B cell (primary cell): ENCODE measurements at places on chromosomes 1 and 21. TPM values are rescaled to one million over a fixed set of nuclear protein-coding genes. Genes with fewer than 3 reads are reported as not detected.

The ALPL gene
- total RNA-seq, result 12.2 and 13.7 TPM in 2 replicates

The CD84 gene
- 58.5 and 63.9 TPM in 2 replicates for total RNA-seq

The FOXO6 gene
- 0.15 and 0.17 TPM in 2 replicates for total RNA-seq

- H3K27ac ChIP-seq, result peak within 1 kb of the TSS; percentile 21
- no peak within 1 kb of the TSS for H3K4me3 ChIP-seq
- peaks cover 92% of the 10 kb centered on the region for H3K4me1 ChIP-seq
- peaks cover 6% of the 10 kb centered on the region for H3K36me3 ChIP-seq
- DNase-seq, result peak; percentile 49
Observed at GRCh38 chr1:111199881-111200801, at the start of gene DENND2D. Gene DENND2D, minus strand, starts transcription at chr1:111200646. Its CDS starts 187 bp downstream, at chr1:111200459.

The HSPA13 gene
- 19.1 and 19.3 TPM in 2 replicates for total RNA-seq

The GJC2 gene
- 0.30 and 0.61 TPM in 2 replicates for total RNA-seq

The TAS1R3 gene
- 4.0 and 4.1 TPM in 2 replicates for total RNA-seq

The TSPAN1 gene
- total RNA-seq, result not detected in 2 replicates

DNA sequence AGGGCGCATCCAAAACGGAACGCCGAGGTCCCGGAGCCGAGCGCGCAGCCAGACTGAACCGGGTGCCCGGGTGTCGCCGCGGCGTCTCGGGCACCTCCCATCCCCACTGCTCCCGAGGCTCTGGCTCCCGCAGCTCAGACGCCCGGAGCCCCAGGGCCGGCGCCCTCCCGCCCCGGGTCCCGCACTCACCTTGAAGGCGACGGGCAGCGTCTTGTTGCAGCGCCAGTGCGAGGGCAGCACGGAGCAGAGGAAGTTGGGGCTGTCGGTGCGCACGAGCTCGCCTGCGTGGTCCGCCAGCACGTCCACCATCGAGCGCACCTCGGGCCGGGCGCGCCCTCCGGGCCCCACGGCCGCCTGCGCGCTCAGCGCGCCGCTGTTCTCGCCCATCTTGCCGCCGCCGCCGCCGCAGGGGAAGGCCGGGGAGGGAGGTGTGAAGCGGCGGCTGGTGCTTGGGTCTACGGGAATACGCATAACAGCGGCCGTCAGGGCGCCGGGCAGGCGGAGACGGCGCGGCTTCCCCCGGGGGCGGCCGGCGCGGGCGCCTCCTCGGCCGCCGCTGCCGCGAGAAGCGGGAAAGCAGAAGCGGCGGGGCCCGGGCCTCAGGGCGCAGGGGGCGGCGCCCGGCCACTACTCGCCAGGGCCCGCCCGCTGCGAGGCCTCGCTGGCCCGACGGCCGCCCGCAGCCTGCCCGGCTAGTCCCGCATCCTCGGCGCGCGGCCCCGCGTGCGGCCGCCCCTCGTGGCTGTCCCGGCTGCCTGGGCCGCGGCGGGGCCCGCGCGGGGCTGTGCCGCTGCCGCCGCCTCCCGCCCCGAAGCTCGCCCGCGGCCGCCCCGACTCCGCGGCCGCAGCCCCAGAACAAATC, 447 bp downstream of the RUNX3 start:
- H3K27me3 ChIP-seq, result no peaks in the 10 kb centered on the region
- peak overlapping the region; percentile 78 for H3K4me3 ChIP-seq
- H3K36me3 ChIP-seq, result peaks cover 1% of the 10 kb centered on the region
- H3K4me1 ChIP-seq, result peaks cover 68% of the 10 kb centered on the region
- peak overlapping the region; percentile 95 for H3K27ac ChIP-seq
- peak; percentile 79 for DNase-seq

GRCh38 chr1:79353224-79353623, 346.7 kb upstream of the ADGRL4 start:
- H3K4me1 ChIP-seq, result no peaks in the 10 kb centered on the region
- no peak overlapping the region for H3K27ac ChIP-seq
- no peak overlapping the region for H3K4me3 ChIP-seq
- H3K36me3 ChIP-seq, result no peaks in the 10 kb centered on the region

- no peaks in the 10 kb centered on the region for H3K4me1 ChIP-seq
- no peak overlapping the region for H3K4me3 ChIP-seq
- H3K36me3 ChIP-seq, result no peaks in the 10 kb centered on the region
- no peak overlapping the region for H3K27ac ChIP-seq
- DNase-seq, result no peak
- no peaks in the 10 kb centered on the region for H3K27me3 ChIP-seq
Observed at GRCh38 chr1:187680823-187681222, 852.1 kb downstream of the PLA2G4A start.

- H3K27me3 ChIP-seq, result no peaks in the 10 kb centered on the region
- no peak overlapping the region for H3K27ac ChIP-seq
- no peaks in the 10 kb centered on the region for H3K36me3 ChIP-seq
- no peak for DNase-seq
- H3K4me3 ChIP-seq, result no peak overlapping the region
Observed at GRCh38 chr1:145695821-145696629, 11.1 kb downstream of the PDZK1 start.

The SLC66A1 gene
- 24.4 and 26.4 TPM in 2 replicates for total RNA-seq
